ENCODE measurements at places on chromosomes 6 and 20. TPM values are rescaled to one million over a fixed set of nuclear protein-coding genes. Genes with fewer than 3 reads are reported as not detected.

- DNase-seq = no peak
These were observed 49.9 kb downstream of the STK4 start for GRCh38 chr20:45016089-45016671.

- DNase-seq = no peak
These were observed 274.9 kb downstream of the UTRN start for GRCh38 chr6:144559865-144560593.

GRCh38 chr6:48747471-48747870 is 636.5 kb upstream of the PTCHD4 start:
- no peak for DNase-seq

- DNase-seq = no peak
These were observed 4.7 kb upstream of the ADGRF5 start for GRCh38 chr6:46926481-46926880.

DNA sequence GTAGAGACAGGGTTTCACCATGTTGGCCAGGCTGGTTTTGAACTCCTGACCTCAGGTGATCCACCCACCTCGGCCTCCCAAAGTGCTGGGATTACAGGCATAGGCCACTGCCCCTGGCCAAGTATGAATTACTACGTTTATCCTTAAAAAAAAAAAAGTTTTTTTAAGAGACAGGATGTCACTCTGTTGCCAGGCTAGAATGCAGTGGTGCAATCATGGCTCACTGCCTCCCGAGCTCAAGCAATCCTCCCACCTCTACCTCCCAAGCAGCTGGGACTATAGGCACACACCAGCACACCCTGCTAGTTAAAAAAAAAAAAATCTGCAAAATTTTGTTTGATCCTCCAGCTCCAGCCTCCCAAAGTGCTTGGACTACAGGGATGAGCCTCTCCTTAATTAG is 23.1 kb downstream of the IYD start:
- DNase-seq = no peak

GRCh38 chr6:107304421-107305025 is 154.8 kb downstream of the PDSS2 start:
- no peak for DNase-seq

DNA sequence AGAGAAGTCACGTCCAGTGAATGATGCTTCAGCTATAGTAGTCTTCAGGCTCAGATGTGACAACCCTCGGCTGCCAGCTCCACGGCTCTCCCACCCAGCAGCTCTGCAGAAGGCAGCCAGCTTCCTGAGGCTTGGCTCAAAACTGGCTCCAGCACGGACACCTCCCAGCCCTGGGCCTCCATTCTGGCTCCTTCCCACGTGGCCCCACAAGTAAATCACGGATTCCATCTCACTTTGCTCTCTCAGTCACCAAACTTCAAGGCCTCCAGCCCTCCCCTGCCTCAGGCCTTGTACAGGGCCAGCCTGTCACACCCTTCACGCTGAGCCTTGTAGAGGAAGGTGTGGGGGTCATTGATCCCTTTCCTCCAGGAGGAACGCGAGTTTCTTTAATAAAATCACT is 55.8 kb downstream of the GTF2H5 start:
- no peak for DNase-seq

GRCh38 chr6:88472851-88473525 is 306.8 kb upstream of the CNR1 start:
- DNase-seq = no peak

DNA sequence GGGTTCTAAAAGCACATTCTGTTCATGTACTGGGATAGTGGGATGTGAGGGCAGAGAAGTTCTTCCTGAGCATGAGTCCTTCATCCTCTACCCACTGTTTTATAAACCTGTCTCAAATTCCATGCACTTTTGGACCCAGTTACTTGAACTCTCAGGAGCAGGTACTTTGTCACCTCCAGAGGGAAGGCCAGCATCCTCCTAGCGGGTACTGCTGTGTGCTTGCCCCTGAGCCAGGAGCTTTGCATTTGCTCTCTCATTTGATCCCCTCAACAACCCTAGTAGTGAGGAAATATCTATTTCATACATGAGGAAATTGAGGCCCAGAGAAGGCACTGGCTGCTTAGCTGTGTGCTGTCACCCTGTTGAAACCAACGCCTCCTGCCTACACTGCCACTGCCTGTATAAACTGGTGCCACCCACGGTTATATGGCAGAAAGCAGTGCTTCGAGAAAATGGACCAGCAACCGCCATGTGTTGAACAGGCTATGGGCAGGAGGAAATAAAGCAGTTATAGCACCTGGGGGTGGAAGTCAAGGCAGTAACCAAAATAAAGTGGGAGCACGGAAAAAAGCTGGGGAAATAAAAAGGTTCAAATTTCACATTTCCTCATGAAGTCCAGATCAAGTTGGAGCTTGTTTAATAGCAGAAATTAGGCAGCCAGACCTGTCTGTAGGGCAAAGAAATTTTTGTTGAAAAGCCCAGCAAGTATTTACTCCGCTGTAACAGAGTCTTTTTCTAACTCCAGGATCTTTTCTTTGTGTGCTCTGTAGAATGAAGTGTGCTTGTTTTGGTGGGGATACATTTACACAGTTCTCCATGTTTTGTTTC is 38.0 kb downstream of the KLHL31 start:
- no peak for DNase-seq

DNA sequence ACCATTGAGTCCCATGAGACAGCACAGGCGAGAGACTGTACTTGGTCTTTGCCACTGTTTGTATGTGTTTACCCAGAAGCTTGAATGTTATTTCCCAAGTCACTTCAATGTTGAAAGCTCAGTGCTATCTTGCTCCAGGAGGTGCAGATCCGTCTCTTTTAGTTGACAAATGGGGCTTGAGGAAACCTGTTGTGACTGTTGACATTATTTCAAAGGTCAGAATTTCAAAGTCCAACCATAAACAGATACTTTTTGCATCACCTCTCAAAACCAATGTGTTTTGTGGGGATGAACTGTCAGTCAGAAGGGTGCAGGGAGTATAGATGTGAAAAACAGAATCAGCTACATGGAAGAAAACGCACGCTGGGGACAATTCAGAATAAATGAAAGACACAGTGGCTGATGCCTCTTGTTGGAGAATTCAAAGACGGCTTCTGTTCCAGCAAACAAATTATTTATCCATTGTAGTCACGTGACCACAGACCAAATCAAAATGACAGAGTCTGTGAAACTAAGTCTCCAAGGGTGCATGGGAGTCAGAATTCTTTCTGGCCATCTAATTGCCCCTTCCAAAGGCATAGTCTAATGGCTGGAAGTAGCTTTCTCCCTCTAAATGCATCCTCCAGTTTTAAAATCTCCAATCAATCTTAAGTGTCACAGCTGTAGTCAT is 83.7 kb downstream of the MYLK4 start:
- DNase-seq = no peak

GRCh38 chr20:31680286-31681127 is 42.2 kb downstream of the BCL2L1 start:
- no peak for DNase-seq

GRCh38 chr20:54668271-54669039 is 193.1 kb downstream of the DOK5 start:
- DNase-seq = no peak

DNA sequence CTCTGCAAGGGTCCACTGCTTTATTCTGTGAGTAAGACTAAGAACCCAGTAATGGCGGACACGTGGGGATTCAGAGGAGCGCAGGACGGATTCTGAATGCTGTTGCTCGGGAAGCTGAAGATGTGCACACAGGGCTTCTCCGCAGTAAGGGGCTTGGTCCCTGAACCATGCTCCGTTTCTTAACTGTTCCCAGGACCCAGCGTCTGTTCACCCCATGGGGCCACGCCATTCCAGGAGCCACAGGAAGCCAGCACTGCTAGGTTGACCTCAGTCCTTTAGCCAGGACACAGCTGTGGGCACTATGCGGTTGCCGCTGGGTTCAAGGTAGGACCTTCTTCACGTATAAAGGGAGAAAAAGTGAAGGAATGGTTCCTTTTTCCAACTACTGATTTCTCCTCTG is 59.8 kb downstream of the IRF4 start:
- no peak for DNase-seq

DNA sequence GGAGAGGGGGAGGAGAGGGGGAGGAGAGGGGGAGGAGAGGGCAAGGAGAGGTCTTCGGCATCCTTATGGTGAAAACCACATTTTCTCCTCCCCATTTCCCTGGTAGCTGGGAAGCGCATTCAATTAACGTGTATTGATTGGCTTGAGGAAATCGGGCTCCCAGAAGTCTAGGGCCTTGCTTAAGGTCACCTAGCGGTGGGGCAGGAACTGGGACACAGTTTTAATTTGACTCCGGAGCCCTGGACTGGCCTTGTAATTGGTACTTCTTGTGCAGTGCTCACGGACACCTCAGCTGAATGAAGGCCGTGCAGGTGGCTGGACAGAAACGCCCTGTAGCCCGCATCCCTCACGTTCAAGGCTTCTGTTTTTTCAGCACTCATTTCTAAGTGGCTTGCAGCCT is 42.8 kb downstream of the CTCFL start:
- DNase-seq = no peak

GRCh38 chr6:83860359-83860755 is 868 bp downstream of the CYB5R4 start:
- DNase-seq = no peak

DNA sequence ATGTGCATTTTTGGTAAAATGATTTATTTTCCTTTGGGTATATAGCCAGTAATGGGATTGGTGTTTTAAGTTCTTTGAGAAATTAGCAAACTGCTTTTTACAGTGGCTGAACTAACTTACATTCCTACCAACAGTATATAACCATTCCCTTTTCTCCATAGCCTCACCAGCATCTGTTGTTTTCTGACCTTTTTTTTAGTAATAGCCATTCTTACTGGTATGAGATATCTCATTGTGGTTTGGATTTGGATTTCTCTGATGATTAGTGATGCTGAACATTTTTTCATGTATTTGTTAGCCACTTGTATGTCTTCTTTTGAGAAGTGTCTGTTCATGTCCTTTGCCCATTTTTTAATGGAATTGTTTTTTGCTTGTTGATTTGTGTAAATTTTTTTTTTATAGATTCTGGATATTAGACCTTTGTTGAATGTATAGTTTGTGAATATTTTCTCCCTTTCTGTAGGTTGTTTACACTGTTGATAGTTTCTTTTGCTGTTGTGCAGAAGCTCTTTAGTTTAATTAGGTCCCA is 42.3 kb downstream of the STK4 start:
- DNase-seq = no peak

DNA sequence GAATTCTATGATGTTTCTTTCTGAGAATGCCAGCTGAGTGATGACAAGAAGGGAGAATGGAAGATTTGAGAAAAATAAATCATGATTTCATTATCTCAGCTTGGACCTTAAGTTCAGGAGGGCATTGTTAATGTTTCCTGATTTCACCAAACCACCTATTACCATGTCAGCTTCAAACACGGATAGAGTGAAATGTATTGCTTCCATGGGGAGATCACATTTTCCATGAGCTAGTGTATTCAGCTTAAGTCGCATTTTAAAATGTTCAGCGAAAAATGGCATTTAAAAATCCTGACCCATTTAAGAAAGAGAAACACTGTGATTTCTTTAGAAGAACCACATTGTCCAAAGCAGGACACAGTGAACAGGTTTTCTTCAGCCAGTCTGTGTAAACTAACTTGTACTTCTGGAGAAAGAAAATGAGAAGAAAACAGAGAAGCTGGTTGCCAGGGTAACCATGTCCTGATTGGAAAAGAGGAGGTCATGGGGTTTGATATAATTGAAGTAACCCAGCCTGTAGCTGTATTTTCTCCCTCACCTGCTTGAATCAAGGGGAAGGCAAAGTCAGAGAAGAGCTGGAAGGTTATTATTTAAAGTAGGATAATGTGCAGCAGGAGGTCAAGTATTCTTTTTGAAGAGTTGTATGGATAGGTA is 684.1 kb upstream of the NRSN1 start:
- no peak for DNase-seq

DNA sequence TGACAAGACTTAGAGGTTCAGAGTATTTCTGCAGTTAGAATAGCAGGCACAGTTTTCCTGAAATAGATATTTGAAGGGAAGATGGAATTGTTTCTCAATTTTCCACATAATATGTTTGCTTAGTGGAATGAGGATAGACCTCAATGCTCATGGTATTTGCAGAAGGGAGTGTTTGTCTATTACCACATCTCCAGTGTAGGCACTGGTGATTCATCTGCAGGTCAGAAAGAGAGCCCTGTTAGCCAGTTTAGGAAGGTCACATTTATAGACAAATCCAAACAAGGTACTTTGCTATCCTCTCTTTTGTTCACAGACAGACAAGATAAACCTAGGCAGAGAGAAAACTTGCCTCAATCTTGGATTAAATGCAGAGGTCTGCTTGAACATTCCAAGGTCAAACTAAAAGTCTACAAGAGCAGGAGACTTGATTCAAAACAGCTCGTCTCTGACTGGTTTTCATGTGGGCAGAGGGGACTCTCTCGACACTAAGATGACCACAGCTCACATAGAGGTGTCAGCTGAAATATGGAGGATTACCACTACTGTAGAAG is 22.8 kb downstream of the ISM1 start:
- DNase-seq = no peak

DNA sequence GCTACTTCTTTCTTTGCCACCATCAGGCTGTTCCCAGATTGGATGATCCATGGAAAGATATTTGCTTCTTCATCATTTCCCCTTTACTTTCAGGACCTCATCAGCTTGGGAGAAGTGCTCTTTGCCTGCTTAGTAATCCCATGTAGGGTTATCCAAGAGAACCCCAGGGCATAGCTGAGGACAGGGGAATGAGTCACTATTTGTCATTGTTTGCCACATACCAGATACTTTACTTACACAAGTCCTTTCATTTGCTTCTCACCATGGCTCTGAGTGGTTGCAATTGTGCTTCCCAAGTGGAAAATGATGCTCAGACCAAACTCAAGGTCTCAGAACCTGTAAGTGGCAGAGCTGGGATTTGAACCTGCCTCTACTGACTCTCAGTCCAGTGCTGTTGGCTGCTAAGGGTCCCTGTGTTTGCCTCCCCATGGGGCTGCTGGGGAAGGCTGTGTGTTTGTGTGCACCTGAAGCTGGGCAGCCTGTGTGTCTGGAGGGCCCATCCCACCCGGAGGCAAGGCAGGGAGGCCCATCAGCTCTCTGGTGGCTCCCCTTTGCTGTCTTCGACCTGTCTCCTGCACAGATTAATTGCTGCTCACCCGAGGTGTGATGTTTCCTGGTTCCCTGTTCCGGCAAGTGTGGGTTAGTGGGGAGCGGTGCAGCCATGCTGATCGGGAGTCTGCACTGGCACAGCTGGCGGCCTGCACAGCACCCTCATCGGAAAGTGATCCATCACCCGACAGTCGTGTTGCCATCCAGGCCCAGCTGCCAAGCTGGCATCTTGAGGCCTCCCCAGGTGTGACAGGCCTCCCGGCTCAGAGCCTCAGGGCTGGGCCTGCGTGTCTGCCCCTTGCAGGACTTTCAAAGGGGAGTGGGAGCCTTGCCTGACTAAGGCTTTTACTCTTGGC is 228.8 kb downstream of the DHX35 start:
- DNase-seq = no peak

The SERINC1 gene
- 221 TPM for polyA plus RNA-seq

The TINAG gene
- 37.3 TPM for polyA plus RNA-seq

The CPNE5 gene
- 13.2 TPM for polyA plus RNA-seq

The GNAS-AS1 gene
- polyA plus RNA-seq = 1.0 TPM

The THBD gene
- 4.2 TPM for polyA plus RNA-seq

The C6orf132 gene
- polyA plus RNA-seq = 4.4 TPM

The C20orf144 gene
- polyA plus RNA-seq = 0.33 TPM

The DTD1 gene
- 28.3 TPM for polyA plus RNA-seq

The ACSS1 gene
- polyA plus RNA-seq = 28.4 TPM

The IBTK gene
- polyA plus RNA-seq = 56.8 TPM

The STX11 gene
- 0.27 TPM for polyA plus RNA-seq
